CD8-positive, alpha-beta memory T cell (primary cell): ENCODE measurements at places on chromosomes 2 and 18.

- DNase-seq = no peak
Observed at GRCh38 chr2:71686781-71687180, 233.4 kb downstream of the DYSF start.

DNA sequence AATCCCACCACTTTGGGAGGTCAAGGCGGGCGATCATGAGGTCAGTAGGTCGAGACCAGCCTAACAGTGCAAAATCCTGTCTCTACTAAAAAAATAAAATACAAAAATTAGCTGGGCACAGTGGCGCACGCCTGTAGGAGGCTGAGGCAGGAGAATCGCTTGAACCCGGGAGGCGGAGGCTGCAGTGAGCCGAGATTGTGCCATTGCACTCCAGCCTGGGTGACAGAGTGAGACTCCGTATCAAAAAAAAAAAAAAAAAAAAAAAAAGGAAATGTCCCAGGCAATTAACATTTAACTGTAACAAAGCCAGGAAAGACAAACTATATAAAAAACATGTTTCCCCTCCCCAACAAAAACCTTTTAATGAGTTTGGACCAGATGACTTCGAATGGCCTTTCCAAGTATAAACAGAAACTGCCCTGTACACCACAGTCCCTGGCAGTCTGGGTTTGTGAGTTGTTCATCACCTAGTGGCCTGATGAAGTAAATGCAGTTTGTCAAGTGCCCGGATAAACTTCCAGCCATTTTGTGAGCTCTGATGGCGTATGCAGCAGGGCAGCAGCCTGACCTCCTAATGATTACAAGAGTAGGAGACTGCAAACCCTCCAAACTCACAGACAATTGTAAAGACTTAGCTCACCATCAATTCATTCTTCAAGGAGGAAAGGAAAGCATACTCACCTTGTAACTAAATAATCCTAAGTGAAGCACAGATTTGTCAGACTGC is 16.6 kb upstream of the PCBP1 start:
- DNase-seq = peak; percentile 75

DNA sequence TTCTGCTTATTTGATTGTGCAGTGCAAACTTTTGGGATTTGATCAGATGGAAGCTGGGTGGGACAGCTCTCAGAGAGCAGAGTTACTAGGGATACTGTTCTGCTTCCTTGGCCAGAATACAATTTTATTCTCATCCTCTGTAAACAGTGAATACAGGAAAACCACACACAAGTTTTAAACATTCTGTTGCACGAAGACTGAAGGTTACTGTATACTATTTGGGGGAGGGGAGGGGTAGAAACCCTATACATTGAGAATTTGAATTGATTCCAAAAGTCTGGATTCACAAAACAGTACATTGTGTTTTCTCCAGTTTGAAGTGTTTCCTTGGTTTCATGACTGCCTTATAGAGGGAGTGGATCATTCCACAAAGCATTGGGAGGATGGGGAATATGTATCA is 149.9 kb downstream of the SETBP1 start:
- no peak for DNase-seq

- no peak for DNase-seq
Observed at GRCh38 chr18:76589866-76590265, 94.8 kb upstream of the ZNF516 start.

DNA sequence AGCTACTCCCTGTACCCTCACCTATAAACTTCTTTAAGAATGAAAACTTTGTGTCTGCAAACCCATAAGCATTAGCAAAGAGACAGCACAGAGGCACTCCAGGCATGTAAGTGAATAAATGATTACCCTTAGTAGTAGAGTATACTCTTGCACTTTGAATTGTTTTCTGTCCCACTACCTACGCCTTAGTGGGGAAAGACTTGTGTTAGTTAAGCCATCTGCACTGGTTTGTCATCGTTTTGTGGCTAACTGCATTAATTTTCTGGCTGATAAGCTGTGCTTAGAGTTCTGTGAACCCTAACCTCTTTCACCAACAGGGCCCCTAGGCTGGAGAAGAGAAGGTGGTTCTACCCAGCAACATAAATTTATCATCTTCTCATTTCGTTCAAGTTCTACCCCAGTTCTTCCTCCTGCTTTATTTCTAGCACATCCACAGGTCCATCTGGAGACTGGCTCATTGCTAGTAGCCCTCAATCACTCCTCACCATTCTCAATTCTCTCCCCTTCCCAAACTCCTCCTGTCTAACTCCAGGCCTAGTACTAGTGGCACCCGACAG is 710 bp downstream of the LMAN2L start:
- no peak for DNase-seq

DNA sequence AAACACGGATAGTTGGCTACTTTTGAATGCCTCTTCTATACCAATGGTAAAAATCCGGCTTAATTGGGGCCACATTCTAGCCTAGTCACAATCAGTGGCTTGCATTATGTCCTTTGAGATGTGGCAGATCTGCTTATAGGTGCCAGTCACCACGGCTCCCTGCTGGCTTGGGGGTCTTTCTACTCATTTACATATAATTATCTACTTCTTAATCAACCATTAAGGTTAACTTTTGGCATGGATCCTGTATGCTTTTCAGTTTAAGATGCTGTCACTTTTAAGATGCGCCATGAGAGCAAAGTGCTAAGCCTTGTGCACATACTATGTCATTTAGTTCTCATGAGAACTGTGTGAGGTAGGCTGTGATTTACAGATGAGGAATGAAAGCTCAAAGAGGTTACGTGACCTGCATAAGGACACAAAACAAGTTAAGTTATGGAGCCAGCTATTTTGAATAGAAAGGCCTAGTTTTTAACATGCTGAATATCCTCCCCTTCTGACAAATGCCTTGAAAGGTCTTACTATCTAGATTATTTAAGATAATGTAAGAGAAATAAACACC is 4.1 kb downstream of the NEDD4L start:
- DNase-seq = no peak

- no peak for DNase-seq
Observed at GRCh38 chr2:14881651-14882327, 249.3 kb downstream of the LRATD1 start.

GRCh38 chr18:77098029-77098428 is 34.6 kb downstream of the MBP start:
- no peak for DNase-seq

DNA sequence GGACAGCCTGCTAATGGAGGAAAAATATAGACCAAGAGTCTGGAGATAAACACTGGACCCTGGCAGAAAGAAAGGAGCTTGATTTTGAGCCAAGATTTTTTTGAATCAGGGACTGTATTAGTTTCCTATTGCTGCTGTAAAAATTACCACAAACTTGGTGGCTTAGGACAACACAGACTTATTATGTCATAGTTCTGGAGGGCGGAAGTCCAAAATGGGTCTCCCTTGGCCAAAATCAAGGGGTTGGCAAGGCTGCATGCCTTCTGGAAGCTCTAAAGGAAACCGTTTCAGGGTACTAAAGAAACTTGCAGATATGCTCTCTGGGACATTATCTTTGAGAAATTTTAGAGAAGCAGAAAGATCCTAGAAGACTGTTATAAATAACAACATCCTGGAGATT is 140.1 kb downstream of the BABAM2 start:
- DNase-seq = no peak

DNA sequence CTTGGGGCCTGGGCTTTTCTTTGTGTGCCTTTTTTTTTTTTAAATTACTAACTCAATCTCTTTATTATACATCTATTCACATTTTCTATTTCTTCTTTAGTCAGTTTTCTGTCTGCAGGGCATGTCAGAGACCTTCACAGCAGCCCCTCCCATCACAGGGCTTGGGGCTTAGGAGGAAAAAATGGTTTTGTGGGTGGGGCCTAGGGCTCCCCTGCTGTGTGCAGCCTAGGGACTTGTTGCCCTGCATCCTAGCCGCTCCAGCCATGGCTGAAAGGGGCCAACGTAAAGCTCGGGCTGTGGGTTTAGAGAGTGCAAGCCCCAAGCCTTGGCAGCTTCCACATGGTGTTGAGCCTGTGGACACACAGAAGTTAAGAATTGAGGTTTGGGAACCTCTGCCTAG is 13.8 kb downstream of the ZSCAN30 start:
- no peak for DNase-seq
